ENCODE measurements at places on chromosomes 1 and 21.

DNA sequence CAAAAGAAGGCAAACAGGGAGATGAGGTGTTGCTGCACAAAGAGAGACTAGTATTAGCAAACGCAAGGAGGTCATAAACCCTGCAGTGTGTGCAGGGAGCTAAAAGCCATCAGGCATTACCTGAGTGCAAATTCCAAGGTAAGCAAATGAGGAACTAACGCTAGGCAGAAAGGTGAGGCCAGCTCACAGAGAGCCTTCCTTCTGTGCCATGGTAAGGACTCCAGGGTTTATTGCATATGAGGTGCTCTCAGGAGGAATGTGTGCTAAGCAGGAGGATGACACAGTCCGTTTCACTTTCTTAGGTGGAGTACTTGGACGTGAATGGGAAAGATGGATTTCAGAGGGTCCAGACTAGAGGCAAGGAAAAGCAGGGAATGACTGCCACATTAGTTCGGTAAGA is 44.6 kb upstream of the MYBPHL start:
- DNase-seq = no peak

- DNase-seq = no peak
These were observed 25.6 kb downstream of the LRRC71 start for GRCh38 chr1:156945881-156946661.

GRCh38 chr1:117610036-117610435 is 4.2 kb downstream of the TENT5C start:
- DNase-seq = no peak

GRCh38 chr1:225451340-225451739 is 23.5 kb upstream of the LBR start:
- no peak for DNase-seq

- DNase-seq = no peak
These were observed 138.6 kb downstream of the PEX14 start for GRCh38 chr1:10613340-10613739.

- no peak for DNase-seq
These were observed 27.7 kb upstream of the C8B start for GRCh38 chr1:56993475-56993874.

- DNase-seq = no peak
These were observed 593 bp upstream of the DNAJC16 start for GRCh38 chr1:15526021-15526489.

DNA sequence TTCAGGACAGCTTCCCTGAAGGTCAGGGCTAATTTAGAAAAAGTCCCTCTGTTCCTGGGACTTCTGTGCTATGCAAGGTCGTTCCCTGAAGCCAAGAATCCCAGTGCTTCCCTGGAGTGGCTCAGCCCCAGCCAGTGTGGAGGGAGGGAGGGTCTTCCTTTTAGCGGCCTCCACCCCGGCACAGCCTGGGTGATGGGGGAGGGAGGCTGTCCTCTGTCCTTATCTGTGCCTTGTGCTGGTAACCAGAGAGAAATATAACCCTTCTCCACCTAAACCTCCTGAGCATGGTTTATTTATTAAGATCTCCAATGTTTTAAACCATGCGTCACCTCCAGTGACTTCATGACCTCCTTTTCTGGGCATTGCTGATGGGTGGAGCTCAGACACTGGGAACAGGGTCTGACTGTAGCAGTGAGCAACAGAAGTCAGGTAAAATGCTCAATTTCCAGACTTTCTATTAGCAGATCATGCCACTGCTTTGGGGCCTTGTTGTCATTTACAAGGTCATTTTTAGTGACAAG is 157.1 kb downstream of the DSCAM start:
- DNase-seq = no peak
